Left lobe of liver (tissue), 2 donors: ENCODE measurements at places on chromosomes 3 and 15. TPM values are rescaled to one million over a fixed set of nuclear protein-coding genes. Genes with fewer than 3 reads are reported as not detected.

Gene ZNF35
- total RNA-seq: 1.8 TPM

Gene CHRM5
- not detected for total RNA-seq

Gene PLA2G4D
- not detected for total RNA-seq

Gene ESYT3
- 0.20 TPM for total RNA-seq

Gene ATP10A
- total RNA-seq: 0.50 TPM

Gene PPP1R14D
- total RNA-seq: not detected

Gene AQP9
- 159 TPM for total RNA-seq

Gene MYRIP
- total RNA-seq: 12.7 TPM

Gene TGFBR2
- total RNA-seq: 26.9 TPM

Gene TMEM158
- 1.1 TPM for total RNA-seq

Gene ZNF660
- total RNA-seq: 0.30 TPM

Gene ZMYND10
- total RNA-seq: 1.7 TPM

Gene GCNT3
- 0.30 TPM for total RNA-seq

Gene PRKCD
- total RNA-seq: 4.6 TPM

Gene GPR15
- not detected for total RNA-seq

Gene ZKSCAN7
- total RNA-seq: 2.2 TPM

Gene GTF2E1
- 7.1 TPM for total RNA-seq

Gene SPINT1
- 1.6 TPM for total RNA-seq

Gene RLBP1
- not detected for total RNA-seq

Gene ALDH1L1
- total RNA-seq: 492 TPM

Gene TRAT1
- total RNA-seq: 0.13 TPM

Gene CPLX3
- total RNA-seq: not detected

Gene SLC35A5
- 18.2 TPM for total RNA-seq

Gene TSPAN3
- 75.2 TPM for total RNA-seq

Gene GABRA5
- 0.25 TPM for total RNA-seq

Gene OXTR
- total RNA-seq: 0.05 TPM

Gene ITIH1
- total RNA-seq: 1,331 TPM

Gene OR5K3
- not detected for total RNA-seq

Gene LARP6
- total RNA-seq: 1.9 TPM

Gene MAGEF1
- 12.0 TPM for total RNA-seq

Gene SATB1
- total RNA-seq: 12.0 TPM

Gene BBS4
- 8.0 TPM for total RNA-seq

Gene EXD1
- total RNA-seq: not detected

Gene ARGFX
- total RNA-seq: not detected

Gene GPR156
- not detected for total RNA-seq

Gene LRRC31
- 1.7 TPM for total RNA-seq

Gene CACNA2D3
- total RNA-seq: 0.10 TPM
